Peyer's patch (tissue), 4 donors: ENCODE measurements at places on chromosomes 7 and 10. TPM values are rescaled to one million over a fixed set of nuclear protein-coding genes. Genes with fewer than 3 reads are reported as not detected.

CUX1 gene
- 142 TPM for total RNA-seq

NEUROG3 gene
- total RNA-seq, result 1.1 TPM

ALOX5 gene
- 187 TPM for total RNA-seq

NUDT5 gene
- total RNA-seq, result 43.7 TPM

NUTM2E gene
- total RNA-seq, result not detected

DYNC1I1 gene
- 10.7 TPM for total RNA-seq

LBX1 gene
- not detected for total RNA-seq

SORBS1 gene
- total RNA-seq, result 47.1 TPM

MYL10 gene
- not detected for total RNA-seq

GRCh38 chr10:112883360-112884178 is 66.5 kb upstream of the TCF7L2 start:
- H3K4me1 ChIP-seq, result no peaks in the 10 kb centered on the region
- H3K27me3 ChIP-seq, result no peaks in the 10 kb centered on the region
- H3K27ac ChIP-seq, result no peak overlapping the region
- no peak overlapping the region for H3K4me3 ChIP-seq
- no peak for DNase-seq
- no peaks in the 10 kb centered on the region for H3K36me3 ChIP-seq

- no peaks in the 10 kb centered on the region for H3K27me3 ChIP-seq
- DNase-seq, result no peak
- H3K27ac ChIP-seq, result peak overlapping the region; percentile 51
Measured at GRCh38 chr10:88045656-88046415, 182.4 kb downstream of the PTEN start.

DNA sequence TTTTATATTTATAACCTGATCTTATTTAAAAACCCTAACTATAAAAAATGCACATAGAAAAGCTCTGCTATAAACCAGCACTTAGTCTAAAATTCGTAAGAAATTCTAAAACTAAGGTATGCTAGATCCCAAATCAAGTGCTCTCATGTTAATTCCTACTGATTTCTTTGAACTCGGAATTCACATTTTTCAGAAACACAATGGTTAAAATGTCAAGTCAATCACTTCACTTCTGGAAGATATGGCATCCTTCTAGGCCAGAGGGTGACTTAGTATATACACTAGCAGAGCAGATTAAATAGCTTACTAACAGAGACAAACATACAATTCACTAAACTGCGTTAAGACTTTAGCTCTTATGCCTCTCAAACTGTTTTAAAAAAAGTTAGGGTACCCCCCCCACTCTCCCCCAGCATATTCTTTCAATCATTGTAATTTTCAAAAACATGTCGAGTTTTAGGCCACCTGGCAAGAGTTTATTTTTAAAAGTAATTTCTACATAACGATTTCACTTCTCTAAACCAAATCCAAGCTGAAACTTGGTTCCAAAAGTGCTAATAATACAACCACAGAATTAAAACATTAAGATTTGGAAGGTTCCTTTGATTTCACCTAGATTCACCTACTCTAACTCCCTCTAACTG is 129.4 kb downstream of the NRBF2 start:
- H3K27ac ChIP-seq, result no peak overlapping the region
- no peaks in the 10 kb centered on the region for H3K27me3 ChIP-seq
- peaks cover 66% of the 10 kb centered on the region for H3K4me1 ChIP-seq
- no peak for DNase-seq
- H3K36me3 ChIP-seq, result no peaks in the 10 kb centered on the region

DNA sequence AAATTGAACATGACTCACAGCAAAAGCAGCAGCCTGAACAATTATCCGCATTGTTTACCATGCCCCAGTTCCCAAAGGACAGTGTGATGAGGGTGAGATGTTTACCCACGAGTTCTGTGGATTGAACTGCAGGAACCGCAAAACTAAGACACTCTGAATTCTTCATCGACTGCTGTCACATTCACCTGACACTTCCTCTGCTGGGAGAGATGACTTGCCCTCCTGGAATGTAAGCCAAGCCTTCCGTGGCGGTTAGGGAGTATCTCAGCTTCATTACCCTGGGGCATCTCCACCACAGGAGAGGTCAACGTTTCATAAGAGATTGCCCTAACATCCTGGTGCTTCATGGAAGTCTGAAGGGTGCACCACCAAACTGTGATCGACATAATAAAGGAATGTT is 374.6 kb upstream of the ADARB2 start:
- no peak overlapping the region for H3K4me3 ChIP-seq
- no peaks in the 10 kb centered on the region for H3K27me3 ChIP-seq
- no peak overlapping the region for H3K27ac ChIP-seq
- H3K4me1 ChIP-seq, result no peaks in the 10 kb centered on the region

GRCh38 chr7:17236603-17237002 is 61.8 kb upstream of the AHR start:
- no peaks in the 10 kb centered on the region for H3K27me3 ChIP-seq
- H3K4me3 ChIP-seq, result no peak overlapping the region
- H3K27ac ChIP-seq, result no peak overlapping the region
- H3K4me1 ChIP-seq, result peaks cover 6% of the 10 kb centered on the region
- H3K36me3 ChIP-seq, result no peaks in the 10 kb centered on the region
- DNase-seq, result no peak

- DNase-seq, result peak; percentile 67
- H3K4me3 ChIP-seq, result no peak overlapping the region
- peaks cover 36% of the 10 kb centered on the region for H3K36me3 ChIP-seq
- H3K27ac ChIP-seq, result peak overlapping the region; percentile 75
Measured at GRCh38 chr7:139714163-139714901, 63.5 kb downstream of the HIPK2 start.

DNA sequence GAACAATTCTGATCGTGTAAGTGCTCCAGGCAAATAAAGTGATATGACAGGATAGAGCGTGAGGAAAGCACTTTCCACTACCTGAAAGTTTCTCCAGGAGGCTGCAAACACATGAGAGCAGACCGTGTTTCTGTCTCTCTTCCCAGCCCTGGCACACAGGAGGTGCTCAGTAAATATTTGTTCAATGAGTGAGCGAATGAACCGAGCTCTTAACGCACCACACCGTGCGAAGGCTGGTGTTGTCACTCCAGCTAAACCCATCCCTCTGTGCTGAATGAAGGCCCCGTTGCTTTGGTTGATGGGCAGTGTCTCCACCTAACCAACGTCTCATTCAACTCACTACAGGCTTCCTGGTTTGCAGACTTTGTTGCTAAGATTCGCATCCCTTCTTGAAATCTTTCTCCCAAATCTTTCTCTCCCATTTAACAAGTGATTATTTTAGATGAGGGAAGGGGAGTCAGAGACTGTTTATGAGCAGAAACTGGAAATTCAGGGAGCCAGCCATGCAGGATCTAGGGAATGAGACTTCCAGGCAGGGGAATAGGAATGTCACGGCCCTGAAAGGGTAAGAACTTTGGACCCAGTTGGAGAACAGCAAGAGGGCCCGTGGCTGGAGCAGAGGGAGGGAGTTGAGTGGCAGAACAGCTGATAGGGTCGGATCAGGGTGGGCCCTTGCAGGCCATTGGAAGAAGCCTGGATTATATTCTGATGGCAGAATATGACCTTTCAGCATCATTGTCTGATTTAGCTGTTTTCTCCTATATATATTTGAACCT is 282.6 kb downstream of the CAMK1D start:
- DNase-seq, result no peak
- H3K36me3 ChIP-seq, result no peaks in the 10 kb centered on the region
- H3K4me1 ChIP-seq, result no peaks in the 10 kb centered on the region
- no peak overlapping the region for H3K27ac ChIP-seq
- H3K4me3 ChIP-seq, result no peak overlapping the region

GRCh38 chr7:151456782-151457181 is 16.8 kb upstream of the CRYGN start:
- peaks cover 19% of the 10 kb centered on the region for H3K4me1 ChIP-seq
- H3K4me3 ChIP-seq, result no peak overlapping the region
- H3K36me3 ChIP-seq, result no peaks in the 10 kb centered on the region
- no peaks in the 10 kb centered on the region for H3K27me3 ChIP-seq
- H3K27ac ChIP-seq, result no peak overlapping the region

DNA sequence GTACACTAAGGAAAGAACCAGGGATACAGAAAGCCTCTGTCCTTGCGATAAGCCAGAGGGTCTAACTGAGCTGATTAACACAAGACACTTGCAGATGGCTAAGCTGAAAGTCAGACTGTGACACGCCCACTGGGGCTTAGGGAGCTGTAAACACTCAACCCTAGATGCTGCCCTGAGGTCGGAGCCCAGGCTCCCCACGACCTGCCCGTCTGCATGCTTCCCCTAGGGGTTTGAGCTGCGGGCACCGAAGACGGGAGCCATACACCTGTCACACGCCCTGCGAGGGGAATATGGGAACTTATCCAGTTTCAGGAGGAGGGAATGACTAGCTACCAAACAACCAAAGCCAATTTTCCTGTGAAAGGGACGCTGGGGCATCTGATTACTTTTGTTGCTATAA is 96.0 kb downstream of the HTR5A start:
- no peaks in the 10 kb centered on the region for H3K27me3 ChIP-seq
- no peak overlapping the region for H3K27ac ChIP-seq
- DNase-seq, result no peak
- no peaks in the 10 kb centered on the region for H3K4me1 ChIP-seq

DNA sequence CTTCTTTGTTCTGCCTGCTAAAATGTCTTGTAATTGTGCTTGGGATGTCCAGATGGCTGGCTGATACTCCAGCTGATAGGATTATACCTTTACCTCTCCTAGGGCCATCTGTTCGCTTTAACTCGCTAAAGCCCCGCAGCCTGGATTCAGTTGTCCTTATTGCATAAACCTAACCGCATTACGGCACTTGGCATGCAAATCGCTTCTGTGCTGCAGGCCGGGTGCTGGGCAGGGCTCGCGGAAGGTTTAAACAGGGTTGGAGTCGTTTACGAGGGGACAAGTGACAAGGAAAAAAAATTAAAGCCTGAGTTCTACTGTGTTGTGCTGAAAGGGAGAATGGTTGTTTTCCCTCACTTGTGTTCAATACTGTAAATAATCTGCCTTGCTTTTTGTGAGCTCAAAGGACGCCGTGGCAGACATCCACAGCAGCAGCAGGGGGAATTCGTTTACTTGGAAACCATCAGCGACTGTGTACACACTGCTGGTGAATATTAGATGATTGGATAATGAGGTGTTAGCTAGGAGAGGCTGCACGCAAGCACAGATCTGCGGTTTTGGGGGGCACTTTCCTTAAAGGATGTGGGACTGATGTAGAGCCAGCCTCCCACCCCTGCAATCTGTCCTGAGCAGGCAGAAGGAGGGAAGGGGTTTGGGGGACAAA is 93.0 kb downstream of the EBF3 start:
- no peaks in the 10 kb centered on the region for H3K27me3 ChIP-seq
- H3K4me3 ChIP-seq, result no peak overlapping the region
- H3K36me3 ChIP-seq, result no peaks in the 10 kb centered on the region

DNA sequence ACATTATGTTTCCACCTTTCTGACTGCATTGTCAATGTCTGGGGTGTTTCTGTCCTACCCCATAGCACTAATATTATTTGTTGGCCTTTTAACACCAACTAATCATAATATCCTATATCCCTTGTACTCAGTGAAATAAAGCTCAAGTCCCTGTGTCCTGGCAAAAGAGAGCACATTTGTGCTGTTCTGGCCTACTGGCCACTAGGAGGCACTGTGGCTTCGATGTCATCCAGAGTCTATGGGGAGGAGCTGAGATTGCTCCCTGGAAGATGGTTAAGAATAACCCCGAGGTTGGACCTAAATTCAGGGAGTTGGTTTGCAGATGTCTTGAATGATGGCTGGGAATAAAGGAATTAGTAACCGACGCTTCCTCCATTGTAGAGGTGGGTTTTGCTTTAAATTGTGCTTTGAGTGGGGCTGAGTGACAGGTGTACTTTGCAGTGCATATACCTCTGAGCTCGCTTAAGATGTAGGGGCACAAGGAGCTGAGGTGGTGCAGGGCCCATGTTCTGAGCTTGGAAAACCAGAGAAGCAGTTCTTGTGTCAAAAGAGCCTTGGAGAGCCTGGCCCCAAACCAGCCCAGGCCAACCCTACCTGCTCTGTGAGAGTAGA is 191.2 kb upstream of the PRSS1 start:
- peak; percentile 80 for DNase-seq
- H3K27me3 ChIP-seq, result no peaks in the 10 kb centered on the region
- H3K4me3 ChIP-seq, result no peak overlapping the region
- no peaks in the 10 kb centered on the region for H3K36me3 ChIP-seq

GRCh38 chr7:91866599-91867148 is 13.8 kb downstream of the MTERF1 start:
- no peaks in the 10 kb centered on the region for H3K27me3 ChIP-seq
- no peak overlapping the region for H3K27ac ChIP-seq
- H3K4me1 ChIP-seq, result no peaks in the 10 kb centered on the region

- H3K4me1 ChIP-seq, result no peaks in the 10 kb centered on the region
- no peak overlapping the region for H3K4me3 ChIP-seq
- no peaks in the 10 kb centered on the region for H3K36me3 ChIP-seq
- no peak for DNase-seq
Measured at GRCh38 chr7:63041786-63042185, 956.9 kb upstream of the ZNF722 start.

DNA sequence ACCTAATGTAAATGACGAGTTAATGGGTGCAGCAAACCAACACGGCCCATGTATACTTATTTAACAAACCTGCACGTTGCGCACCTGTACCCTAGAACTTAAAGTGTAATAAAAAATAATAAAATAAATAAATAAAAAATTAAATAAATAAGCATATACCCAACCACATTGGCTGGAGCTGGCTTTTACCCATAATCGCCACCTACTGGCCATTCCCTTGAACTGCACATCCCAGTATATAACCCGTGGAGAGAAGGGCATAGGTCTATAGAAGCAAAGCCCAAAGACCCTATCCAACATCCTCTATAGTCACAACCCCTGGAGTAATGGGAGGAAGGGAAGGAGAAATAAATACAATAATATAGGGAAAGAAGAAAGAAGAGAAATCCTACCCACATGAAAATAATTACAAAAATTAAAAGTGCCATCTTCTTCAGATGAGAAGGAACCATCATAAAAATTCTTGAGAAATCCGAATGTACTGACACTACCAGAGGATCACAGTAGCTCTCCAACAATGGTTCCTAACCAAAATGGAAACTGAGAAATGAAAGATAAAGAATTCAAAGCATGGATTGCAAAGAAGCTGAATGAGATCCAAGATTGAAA is 65.6 kb downstream of the TWIST1 start:
- H3K4me3 ChIP-seq, result no peak overlapping the region
- no peak overlapping the region for H3K27ac ChIP-seq

DNA sequence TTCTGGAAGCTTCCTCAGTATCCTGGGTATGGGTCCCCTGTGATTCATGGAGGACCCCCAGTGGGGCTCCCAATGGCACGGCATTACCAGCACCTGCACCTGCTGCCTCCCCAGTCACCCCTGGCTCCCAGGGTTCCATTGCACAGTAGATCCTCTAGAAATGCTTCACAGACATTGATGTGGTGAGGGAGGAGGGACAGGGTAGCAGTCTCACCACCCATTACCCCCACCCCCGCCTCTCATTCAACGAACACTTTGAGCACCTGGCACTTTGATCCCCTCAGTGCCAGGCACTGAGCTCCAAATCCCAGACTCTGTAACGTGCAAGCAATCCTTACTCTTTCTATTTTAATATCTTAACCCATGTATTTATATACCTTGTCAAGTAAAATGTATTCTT is 26.8 kb upstream of the PSAP start:
- H3K27ac ChIP-seq, result no peak overlapping the region
- no peaks in the 10 kb centered on the region for H3K27me3 ChIP-seq
- no peak for DNase-seq
- no peaks in the 10 kb centered on the region for H3K4me1 ChIP-seq

- H3K36me3 ChIP-seq, result no peaks in the 10 kb centered on the region
- no peak overlapping the region for H3K27ac ChIP-seq
- H3K27me3 ChIP-seq, result no peaks in the 10 kb centered on the region
- no peaks in the 10 kb centered on the region for H3K4me1 ChIP-seq
- no peak overlapping the region for H3K4me3 ChIP-seq
Measured at GRCh38 chr7:150428671-150429451, 21.6 kb upstream of the GIMAP8 start.

- no peak overlapping the region for H3K4me3 ChIP-seq
- no peak overlapping the region for H3K27ac ChIP-seq
- H3K4me1 ChIP-seq, result no peaks in the 10 kb centered on the region
- no peaks in the 10 kb centered on the region for H3K36me3 ChIP-seq
- DNase-seq, result no peak
Measured at GRCh38 chr10:53440601-53441000, 668.0 kb upstream of the MBL2 start.
